D721Med (cell line): ENCODE measurements at places on chromosomes 4 and X.

- DNase-seq, result no peak
These were observed 116.4 kb downstream of the TSPAN5 start for GRCh38 chr4:98542011-98542410.

- DNase-seq, result no peak
These were observed 90.2 kb upstream of the FAM241A start for GRCh38 chr4:112055100-112055499.

GRCh38 chrX:66074920-66075879 lies 35.3 kb upstream of the VSIG4 start:
- DNase-seq, result no peak

GRCh38 chr4:188201851-188202250 lies 62.6 kb downstream of the TRIML1 start:
- DNase-seq, result no peak

- no peak for DNase-seq
These were observed 130.0 kb downstream of the SOWAHB start for GRCh38 chr4:76767983-76768382.

DNA sequence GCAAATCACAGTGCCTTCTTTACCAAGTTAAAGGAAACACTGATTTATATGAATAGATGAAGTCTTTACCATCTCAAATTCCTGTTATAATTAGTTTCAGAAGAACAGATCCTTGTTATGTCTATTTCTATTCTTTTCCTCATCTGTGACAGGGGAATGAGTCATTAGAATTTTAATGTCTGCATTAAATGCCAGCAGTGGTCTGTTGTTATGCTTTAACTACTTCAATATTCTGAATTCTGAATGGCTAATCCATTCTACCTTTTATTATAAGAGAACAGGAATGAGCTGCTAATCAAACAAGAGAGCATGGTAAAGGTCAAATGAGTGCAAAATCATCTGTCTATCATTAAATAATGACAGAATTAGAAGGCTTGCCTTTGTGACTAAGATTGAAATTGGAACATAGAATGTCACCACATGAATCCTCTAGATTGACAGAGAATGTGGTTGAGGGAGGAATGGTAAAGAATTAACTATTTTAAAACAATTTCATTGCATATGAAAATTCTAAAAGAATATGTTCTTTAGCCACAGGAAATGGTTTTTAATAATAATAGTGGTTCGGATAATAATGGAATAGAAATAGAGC lies 935.5 kb downstream of the ADGRL3 start:
- DNase-seq, result no peak

- no peak for DNase-seq
These were observed 11.2 kb upstream of the BCOR start for GRCh38 chrX:40108959-40109287.

GRCh38 chr4:125283707-125284279 lies 31.0 kb upstream of the FAT4 start:
- DNase-seq, result no peak

- no peak for DNase-seq
These were observed 49.5 kb downstream of the HELQ start for GRCh38 chr4:83405844-83406816.

- no peak for DNase-seq
These were observed 211.5 kb downstream of the KDR start for GRCh38 chr4:54913751-54914526.

DNA sequence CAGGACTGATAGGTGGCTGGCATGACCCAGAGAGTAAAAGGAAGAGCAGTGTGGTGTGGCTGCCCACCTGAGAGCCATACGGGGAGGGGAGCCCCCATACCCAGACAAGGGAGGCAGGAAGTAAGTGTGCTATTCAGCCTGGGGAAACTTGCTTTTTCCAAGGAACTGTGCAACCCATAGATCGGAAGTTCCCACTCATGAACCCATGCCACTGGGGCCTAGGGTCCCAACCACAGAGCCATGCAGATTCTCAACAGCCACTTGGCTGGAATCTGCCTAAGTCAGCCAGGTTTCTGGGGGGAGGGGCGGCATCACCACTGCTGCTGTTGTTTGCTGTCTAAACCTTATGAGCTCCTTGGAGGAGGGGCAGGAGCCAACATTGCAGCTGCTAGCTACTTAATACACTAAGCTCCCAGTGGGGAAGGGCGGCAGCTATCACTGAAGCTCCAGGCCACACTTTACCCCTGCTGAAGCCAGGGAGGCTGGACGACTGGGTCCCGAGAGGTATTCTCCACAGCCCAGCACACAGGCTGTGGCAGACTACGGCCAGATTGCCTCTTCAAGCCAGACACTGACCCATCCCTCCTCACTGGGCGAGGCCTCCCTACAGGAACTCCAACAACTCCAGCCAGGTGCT lies 410.4 kb downstream of the INPP4B start:
- DNase-seq, result no peak

GRCh38 chrX:37905436-37906147 lies 58.2 kb upstream of the DYNLT3 start:
- DNase-seq, result no peak

DNA sequence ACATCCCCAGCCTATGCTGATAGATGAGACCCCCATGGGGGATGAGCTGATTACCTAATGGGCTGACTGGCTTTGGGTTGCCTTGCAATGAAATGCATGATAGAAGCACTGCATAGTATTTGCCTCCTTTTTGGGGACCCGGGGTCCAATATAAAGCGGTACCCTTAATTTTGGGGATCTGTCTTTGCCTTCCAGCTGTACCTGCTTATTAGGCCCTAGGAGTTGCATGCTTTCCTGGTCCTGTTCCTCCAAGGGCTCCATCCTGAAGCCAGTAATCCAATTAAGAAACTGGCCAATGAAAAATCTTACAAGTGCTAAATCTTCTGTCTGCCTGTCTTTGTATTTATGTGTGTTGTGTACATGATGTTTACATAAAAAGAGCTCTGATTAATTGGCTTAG lies 791.6 kb downstream of the TRIML1 start:
- DNase-seq, result no peak

- no peak for DNase-seq
These were observed 14.5 kb downstream of the SLC2A9 start for GRCh38 chr4:10006601-10007435.

- no peak for DNase-seq
These were observed 188.3 kb upstream of the RPS6KA3 start for GRCh38 chrX:20455001-20455400.

DNA sequence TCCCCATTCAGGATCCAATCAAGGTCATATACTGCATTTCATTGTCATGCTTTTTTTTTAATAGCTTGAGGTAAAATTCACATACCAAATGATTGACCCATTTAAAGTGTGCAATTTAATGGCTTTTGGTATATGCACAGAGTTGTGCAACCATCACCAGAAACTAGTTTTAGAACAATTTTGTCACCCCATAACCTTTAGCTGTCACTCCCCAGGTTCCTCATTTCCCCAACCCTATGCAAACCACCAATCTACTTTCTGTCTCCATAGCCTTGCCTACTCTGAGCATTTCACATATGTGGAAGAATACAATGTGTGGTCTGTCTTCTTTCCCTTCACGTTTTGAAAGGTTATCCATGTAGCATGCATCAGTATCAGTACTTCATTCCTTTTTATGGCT lies 1.4 kb upstream of the SMAD1 start:
- DNase-seq, result no peak

GRCh38 chr4:47643845-47644244 lies 158.8 kb downstream of the ATP10D start:
- no peak for DNase-seq

- DNase-seq, result no peak
These were observed 1.9 kb upstream of the DUSP9 start for GRCh38 chrX:153645151-153645550.

- no peak for DNase-seq
These were observed 525.4 kb upstream of the HS3ST1 start for GRCh38 chr4:11954093-11954492.

GRCh38 chr4:176134670-176135069 lies 60.7 kb downstream of the SPATA4 start:
- no peak for DNase-seq

DNA sequence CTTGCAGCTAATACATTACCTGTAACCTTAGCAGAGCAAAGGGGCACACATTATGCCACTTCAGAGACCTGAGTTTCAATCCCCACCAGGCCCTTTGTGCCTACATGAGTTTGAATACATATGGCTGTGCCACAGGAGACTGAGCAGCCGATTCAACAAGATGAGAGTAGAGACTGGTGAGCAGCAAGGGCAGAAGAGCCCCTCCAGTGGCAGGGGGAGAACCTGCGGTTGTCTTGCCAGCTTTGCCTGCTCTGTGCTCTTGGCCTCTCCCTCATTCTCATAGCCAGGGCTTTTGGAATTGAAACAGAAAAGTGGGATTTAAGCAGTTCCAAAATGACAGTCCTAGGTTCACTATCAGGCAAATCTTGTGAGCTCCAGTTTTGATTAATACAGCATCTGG lies 52.3 kb upstream of the CLNK start:
- DNase-seq, result no peak

- no peak for DNase-seq
These were observed 67.6 kb upstream of the PPARGC1A start for GRCh38 chr4:23957465-23957864.

DNA sequence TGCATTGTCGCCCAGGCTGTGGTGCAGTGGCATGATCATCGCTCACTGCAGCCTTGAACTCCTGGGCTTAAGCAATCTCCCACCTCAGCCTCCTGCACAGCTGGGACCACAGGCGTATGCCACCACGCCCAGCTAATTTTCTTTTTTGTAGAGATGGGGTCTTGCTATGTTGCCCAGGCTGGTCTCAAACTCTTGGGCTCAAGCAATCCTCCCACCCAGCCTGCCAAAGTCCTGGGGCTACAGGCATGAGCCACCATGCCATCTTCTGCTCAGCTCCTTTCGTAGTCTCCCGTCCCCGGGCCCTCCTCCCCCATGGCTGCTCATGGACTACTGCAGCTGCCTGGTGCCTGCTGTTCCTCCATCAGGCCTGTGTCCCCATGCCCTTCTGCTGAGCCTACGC lies 58.1 kb downstream of the TAPT1 start:
- no peak for DNase-seq

- no peak for DNase-seq
These were observed 79.3 kb downstream of the FRAS1 start for GRCh38 chr4:78136109-78137081.
